ENCODE measurements at places on chromosomes 7 and 10.

DNA sequence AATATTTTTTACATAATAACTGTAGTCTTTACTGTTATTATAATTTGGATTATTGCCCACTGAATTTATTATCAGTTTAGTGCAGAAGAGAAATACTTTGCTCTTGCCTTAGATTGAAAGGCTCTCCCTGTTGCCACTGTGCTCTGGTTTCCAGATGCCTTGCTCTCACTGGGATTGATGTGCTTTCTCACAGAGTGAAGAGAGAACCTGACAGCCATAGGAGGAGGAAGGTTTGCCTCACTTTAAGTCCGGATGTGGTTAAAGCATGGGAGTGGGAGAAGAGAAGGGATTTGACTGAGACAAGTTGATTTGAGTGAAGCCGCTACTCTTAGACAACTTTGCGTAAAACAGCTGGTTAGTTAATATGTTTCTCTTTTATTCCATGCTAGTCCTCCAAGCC is 68.2 kb upstream of the RPA3 start:
- DNase-seq, result no peak

GRCh38 chr10:70576803-70577517 is 25.6 kb downstream of the PRF1 start:
- no peak for DNase-seq

- DNase-seq, result peak; percentile 23
Observed at GRCh38 chr10:74244097-74244685, 93.2 kb downstream of the ADK start.

GRCh38 chr10:69225681-69226080 is 5.5 kb downstream of the HKDC1 start:
- no peak for DNase-seq

GRCh38 chr10:87547734-87548311 is 43.1 kb downstream of the MINPP1 start:
- DNase-seq, result peak; percentile 70

- DNase-seq, result no peak
Observed at GRCh38 chr7:150801946-150802771, 1.6 kb downstream of the TMEM176A start.

DNA sequence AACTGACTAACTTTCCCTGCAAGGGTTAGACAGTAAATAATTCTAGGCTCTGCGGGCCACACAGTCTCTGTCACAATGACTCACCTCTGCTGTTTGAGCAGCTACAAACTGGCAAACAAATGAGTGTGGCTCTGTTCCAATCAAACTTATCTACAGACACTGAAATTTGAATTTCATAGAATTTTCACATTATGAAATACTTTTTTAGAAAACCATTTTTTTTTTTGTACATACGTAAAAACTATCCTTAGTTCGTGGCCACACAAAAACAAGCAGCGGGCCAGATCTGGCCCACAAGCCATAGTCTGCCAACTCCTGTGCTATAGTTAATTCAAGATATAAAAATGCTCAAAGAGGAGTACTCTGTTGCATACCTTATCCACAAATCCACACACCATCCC is 32.6 kb downstream of the PIP4K2A start:
- DNase-seq, result no peak

DNA sequence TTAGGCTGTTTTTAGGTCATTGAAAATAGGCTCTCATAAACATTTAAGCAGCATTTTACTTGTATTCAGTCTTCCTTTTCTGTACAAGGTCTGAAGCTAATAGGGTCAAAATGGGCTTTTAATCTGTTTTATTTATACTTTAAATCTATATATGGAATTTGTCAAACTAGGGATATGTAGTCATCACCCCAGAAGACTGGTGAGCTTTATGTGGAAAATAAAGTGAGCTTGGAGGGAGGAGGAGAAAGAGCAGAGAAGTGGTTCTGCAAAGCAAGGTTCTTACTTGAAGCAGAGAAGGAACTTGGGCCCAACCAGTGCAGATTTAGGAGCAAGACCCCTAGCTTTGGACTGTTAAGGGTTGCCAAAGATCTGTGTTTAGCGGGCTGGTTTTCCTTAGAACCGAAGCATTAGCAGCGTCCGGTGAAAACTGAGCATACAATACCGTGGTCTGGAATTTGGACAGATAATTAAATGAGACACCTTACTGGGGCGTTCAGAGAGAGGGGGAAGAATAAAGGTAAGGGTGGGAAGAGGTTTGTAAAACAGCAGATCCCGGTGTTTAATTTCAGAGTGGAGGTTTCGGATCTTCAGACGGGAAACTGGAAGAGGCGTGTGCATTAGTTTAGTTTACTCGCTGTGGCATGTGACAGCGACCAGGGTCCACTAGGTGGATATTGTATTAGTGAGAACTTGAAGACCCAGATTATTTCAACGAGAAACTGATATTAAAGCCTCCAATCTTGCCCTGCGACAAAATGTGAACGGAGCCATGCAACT is 2.4 kb downstream of the BAMBI start:
- no peak for DNase-seq

DNA sequence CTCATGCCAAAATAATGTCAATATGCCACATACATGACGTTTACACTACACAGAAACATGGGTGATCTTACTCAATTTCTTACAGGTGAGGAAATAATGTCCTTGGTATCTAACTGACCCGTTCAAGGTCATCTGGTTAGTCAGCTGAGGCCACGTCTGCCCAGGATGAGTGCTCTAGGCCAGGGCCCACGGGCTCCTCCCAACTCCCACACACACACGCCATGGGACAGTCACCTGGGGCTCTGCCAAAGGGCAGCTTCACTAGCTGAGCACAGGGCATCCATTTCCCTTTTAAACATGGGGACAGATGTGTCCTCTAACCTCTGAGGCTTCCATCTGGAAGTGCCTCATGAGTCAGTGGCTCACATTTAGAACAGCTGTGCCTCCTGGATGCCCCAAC is 123.9 kb downstream of the TNS3 start:
- DNase-seq, result no peak

- no peak for DNase-seq
Observed at GRCh38 chr10:31381766-31382316, 62.8 kb downstream of the ZEB1 start.

- DNase-seq, result no peak
Observed at GRCh38 chr7:106723398-106723797, 62.4 kb upstream of the CCDC71L start.

GRCh38 chr10:121312587-121312986 is 285.7 kb downstream of the FGFR2 start:
- no peak for DNase-seq

DNA sequence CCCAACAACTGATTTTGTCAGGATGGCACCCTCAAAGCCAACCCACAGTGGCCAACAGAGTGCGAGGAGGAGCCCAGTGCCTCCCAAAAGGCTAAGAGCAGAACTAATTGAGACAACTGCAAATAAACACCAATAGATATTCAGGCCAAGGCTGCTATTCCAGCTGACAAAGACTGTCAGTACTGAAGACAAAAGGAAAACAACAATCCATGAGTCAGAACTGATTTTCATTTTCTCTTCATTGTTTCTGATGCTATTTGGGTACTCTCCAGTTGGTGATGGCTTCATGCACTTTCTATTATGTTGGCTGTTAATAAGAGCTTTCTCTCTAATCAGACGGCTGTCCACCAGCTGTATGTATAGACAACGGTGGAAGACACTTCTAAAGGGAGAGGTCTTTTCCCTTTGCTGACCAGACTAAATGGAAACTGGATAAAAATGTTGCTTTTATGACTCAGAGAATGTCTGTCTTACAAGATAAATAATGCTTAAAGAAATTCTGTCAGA is 515.9 kb downstream of the PARD3 start:
- DNase-seq, result no peak

GRCh38 chr7:158791107-158791506 is 38.2 kb downstream of the ESYT2 start:
- no peak for DNase-seq

GRCh38 chr7:111029574-111030251 is 61.2 kb upstream of the LRRN3 start:
- DNase-seq, result no peak

DNA sequence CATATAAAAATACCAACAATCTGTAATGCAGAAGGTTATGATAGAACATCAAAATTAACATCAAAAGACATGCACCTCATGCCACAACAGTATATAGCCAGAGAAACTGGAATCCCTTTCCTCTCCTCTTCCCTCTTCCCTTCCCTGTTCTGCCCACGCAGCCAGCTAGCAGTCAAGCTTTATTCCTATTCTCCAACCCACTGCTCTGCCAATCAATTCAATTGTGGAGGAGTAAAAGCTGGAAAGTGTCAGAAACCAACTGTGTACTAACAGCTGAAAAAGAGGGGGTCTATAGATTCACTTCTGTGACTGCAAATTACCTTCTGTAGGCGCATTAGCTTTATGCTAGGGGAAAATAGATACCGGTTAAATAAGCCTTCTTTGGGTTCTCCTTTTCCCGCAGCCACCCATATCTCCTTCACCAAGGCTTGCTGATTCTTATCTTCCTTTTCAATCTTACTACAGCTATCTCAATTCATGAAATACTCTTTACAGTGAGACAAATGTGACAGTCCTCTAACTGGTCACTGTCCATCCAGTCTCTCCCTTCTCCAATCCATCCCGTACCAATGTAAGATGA is 16.3 kb downstream of the ABI1 start:
- no peak for DNase-seq

DNA sequence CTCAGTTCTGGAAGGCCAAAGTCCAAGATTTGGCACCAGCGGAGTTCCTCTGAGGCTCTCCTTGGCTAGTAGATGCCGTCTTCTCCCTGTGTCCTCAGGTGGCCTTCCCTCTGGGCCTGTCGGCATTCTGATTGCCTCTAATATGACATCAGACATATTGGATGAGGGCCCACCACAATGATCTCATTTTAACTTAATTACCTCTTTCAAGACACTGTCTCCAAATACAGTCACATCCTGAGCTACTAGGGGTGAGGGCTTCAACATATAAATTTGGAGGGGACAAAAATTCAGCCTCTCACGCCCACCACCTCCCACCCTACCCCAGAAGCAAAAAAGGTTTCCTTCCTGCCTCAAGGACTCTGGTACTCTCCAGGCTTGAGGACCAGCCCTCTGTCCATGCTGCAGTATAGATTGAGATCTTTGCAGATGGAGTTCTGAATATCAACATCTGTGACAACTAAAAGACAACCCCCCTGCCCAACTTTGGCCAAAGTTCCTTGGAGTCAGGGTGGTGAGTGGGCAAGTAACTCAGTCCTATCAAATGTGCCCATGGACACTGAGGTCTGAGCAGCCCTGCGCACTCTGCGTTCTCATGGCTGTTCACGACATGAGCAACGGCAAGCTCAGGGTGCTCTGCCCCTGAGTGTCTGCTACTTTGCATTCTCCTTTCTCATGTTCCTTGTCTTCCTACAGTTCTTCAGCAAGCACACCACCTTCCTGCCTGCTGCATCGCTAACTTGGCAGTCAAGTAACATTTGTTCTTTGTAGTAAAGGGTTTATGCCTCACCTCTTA is 11.5 kb downstream of the TMEM176B start:
- no peak for DNase-seq

GRCh38 chr7:123773481-123773880 is 24.7 kb upstream of the WASL start:
- DNase-seq, result no peak

DNA sequence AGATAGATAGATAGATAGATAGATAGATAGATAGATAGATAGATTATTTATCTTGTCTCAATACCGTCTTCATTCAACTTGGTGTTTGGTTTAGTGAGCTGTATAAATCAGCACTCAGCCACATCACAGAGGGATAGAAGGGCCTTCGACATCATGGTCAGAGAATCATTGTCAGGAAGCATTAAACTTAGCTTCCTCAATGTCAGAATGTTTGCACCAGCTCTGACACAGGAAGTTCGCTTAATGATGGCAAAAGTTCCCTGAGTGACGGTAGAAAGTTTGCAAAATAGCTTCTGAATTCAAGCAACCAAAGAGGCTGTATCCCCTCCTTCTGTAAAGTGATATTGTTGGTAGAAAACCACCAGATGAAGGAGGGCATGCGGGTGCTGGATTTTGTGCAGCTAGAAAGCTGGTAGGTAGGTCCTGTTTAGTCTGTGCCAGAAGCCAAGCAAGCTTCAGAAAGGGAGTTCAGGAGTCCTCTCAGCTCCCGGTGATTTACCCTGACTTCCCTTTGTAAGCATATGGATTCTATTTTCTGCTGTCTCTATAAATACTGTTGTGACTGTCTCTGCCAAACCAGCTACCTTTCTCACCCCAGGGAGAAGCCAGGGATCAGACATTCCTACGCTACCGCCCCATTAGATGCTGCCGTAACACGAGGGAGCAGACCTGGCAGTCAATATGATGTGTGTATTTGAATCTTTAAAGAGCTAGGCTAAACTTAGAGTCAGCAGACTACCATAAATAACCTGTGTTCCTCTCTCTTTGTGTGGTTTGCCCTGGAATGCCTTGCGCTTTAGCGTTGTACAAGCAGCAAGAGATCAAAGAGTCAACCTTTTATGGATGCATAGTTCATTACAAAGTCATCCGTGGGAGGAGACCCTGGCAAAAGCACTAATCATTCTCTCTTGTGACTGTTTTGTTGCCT is 200.5 kb upstream of the KIAA1217 start:
- no peak for DNase-seq

GRCh38 chr7:24444666-24445440 is 128.4 kb upstream of the PALS2 start:
- DNase-seq, result no peak

DNA sequence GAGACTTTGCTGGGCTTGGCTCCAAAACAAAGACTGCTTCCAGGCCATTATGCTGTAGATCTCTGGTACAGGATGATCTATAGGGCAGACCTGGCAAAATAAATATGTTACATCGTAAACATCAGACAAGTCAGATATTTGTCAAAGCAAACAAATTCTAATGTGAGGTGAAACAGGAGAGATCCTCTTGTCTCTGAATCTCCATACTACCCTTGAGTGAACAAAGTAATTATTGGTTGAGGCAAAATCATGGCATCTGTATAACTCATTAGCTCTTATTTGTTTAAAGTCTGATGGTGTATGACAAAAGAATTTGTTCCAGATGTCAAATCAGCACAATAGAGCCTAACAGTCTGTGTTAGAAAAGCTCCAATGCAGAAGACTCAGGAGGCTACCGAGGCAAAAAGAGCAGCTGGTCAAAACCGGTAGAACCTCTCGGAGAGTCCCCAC is 1291.5 kb downstream of the TYW1 start:
- no peak for DNase-seq

- DNase-seq, result peak; percentile 21
Observed at GRCh38 chr7:158973440-158973839, 117.1 kb downstream of the DYNC2I1 start.

GRCh38 chr10:132094581-132095234 is 29.0 kb downstream of the JAKMIP3 start:
- no peak for DNase-seq

DNA sequence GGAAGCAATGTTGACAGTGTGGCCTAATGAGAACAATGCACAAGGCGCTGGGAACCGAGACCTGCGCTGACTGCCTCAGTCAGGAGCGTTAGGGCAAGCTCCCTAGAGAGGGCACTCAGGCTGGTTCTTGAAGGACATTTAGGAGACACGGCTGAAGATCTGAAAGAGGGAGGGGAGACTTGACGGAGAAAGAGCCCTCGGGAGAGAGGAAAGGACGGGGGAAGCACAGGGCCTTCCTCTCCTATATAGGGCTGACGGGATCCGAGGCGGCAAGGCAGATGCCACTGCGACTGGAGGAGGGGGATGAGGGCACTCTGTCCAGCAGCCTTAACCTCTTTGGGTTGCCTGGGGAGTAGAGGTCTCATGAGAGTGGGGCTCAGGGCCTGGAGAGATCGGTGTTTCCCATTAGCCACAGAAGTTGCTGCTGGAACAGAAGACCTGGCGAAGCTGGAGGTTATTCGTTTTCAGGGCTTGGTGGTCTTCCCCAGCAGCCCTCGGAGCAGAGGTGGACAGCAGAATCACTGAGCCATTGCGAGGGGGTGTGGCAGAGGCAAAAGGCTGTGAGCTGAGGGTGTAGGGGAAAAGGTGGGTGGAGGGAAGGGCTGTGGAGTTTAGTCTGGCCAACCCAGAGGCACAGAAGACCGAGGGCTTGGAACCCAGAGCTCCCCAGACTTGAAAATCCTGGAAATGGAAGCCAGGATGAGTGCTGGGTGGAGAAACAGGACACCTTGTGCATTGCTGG is 36.0 kb downstream of the CLEC2L start:
- DNase-seq, result no peak
